ENCODE measurements at places on chromosomes 13 and 19.
A peak's percentile ranks its signal among the peaks of the same experiment; 100 is the strongest.

GRCh38 chr13:62171697-62172096 is 756.0 kb upstream of the PCDH20 start:
- DNase-seq, result no peak

- DNase-seq, result no peak
Measured at GRCh38 chr19:46081928-46082727, 41.3 kb upstream of the IGFL4 start.

GRCh38 chr19:42253245-42254088 is 1.5 kb downstream of the ERF start:
- DNase-seq, result peak; percentile 32

DNA sequence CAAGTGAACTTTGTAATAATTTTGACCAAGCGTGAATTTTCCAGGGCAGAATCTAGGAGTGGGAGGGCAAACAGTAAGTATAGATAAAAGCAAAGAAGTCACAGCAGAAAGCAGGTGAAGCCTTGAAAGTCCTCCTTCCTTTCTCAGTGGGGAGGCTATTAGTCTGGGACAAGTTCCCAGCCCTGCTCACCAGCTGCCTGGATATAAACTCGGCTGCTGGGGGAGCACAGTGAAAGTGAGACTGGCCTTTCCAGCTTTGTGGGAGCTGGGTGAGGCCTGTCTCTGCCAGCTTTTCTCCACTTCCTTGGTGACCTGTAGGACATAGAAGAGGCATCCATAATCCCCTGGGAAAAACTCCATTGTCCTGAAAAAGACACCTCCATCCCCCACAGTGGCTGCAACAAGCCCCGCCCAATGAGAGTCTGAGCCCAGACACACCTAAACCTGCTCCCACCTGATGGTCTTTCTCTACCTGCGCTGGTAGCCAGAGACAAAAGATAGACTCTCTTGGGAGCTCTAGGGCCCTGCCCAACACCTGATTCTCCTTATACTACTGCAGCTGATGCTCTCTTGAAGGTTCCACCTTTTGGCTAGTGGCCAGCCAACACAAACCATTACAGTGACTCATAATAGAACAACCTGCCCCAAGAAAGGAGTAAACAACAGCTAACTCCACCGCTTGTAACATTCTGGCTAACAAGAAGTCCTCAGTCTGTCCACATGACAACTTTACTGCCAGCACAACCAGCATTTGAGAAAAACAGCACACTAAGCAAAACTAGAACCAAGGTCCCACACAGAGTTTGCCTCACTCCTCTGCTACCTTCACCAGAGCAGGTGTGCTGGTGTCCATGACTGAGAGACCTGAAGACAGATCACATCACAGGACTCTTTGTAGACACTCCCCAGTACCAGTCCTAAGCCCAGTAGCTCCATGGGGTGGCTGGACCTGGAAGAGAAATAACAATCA is 252.2 kb upstream of the SLITRK6 start:
- DNase-seq, result no peak

- no peak for DNase-seq
Measured at GRCh38 chr19:30968210-30968609, 381.0 kb downstream of the TSHZ3 start.

Data from stimulated activated CD8-positive, alpha-beta memory T cell treated with anti-CD3 and anti-CD28 coated beads, Interleukin-4, amount 100 ng/mL, for 4 hours (primary cell).